ENCODE measurements at places on chromosomes 2 and 18.

GRCh38 chr18:59951591-59951990 is 51.8 kb downstream of the PMAIP1 start:
- DNase-seq: no peak

DNA sequence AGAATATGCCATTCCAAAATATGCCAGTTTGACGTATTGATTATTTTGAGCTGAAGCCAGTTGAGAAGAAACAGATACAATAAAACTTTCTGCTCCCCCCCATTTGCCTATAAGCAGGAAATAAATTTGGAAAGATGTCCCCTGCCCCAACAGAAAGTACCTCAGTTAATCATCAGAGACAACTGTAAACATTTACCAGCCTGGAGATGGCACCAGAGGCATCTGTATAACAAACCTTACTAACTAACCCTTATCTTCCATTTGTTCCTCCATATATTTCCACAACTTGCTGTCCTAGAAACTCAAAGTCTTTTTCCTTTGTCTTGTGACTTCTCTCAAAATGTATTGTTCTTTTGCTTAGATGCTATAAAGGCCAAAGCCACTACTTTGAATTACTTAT is 93.8 kb downstream of the AKAIN1 start:
- no peak for DNase-seq

DNA sequence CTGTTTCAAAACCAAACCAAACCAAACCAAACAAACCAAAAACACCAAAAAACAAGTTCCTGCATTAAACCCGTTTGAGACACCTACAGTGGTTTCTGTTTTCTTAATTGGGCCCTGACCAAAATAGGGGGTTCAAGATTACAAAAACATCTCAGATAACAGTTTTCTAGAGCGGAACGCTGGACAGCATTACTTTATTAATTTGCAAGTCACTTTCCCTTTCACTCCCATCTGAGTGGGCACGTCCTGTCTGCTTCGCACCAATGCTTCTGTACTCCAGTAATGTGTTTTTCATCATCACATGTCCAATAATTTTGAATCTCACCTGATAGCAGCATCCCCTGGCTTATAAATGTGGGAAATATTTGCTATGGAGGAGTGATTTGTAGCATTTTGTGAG is 11.7 kb upstream of the MYO1B start:
- no peak for DNase-seq

- no peak for DNase-seq
Measured at GRCh38 chr2:11017921-11018320, 106.2 kb downstream of the KCNF1 start.
